ENCODE measurements at places on chromosomes 13 and 19. TPM values are rescaled to one million over a fixed set of nuclear protein-coding genes. Genes with fewer than 3 reads are reported as not detected.

ZNF563 gene
- not detected for total RNA-seq

SOX1 gene
- not detected for total RNA-seq

FBN3 gene
- total RNA-seq, result not detected

TUBA3C gene
- total RNA-seq, result not detected

All from A549 treated with CpdA at 1 μM for 4 hours (cell line).